Aorta (tissue), 5 donors: ENCODE measurements at places on chromosomes 5 and 9. TPM values are rescaled to one million over a fixed set of nuclear protein-coding genes. Genes with fewer than 3 reads are reported as not detected.

GGTA1 gene
- total RNA-seq: 38.9 TPM

FRRS1L gene
- total RNA-seq: 0.29 TPM

CBY3 gene
- total RNA-seq: not detected

HTR4 gene
- not detected for total RNA-seq

C9orf153 gene
- total RNA-seq: 1.3 TPM

TRIM23 gene
- 17.9 TPM for total RNA-seq

MUSK gene
- 1.7 TPM for total RNA-seq

FOXD4L6 gene
- not detected for total RNA-seq

MTAP gene
- total RNA-seq: 28.5 TPM

CAMK2A gene
- 0.36 TPM for total RNA-seq

SLC9A3 gene
- 0.93 TPM for total RNA-seq

SLC6A7 gene
- total RNA-seq: not detected

GFRA3 gene
- total RNA-seq: 0.55 TPM

IGFBPL1 gene
- 5.9 TPM for total RNA-seq

LCN2 gene
- total RNA-seq: 0.84 TPM

PCDHA13 gene
- 0.16 TPM for total RNA-seq

ALDH1A1 gene
- total RNA-seq: 118 TPM

C7 gene
- total RNA-seq: 412 TPM

QRFP gene
- not detected for total RNA-seq

DCTN4 gene
- 58.9 TPM for total RNA-seq

MZB1 gene
- total RNA-seq: 1.3 TPM

OR1Q1 gene
- not detected for total RNA-seq

PTGS1 gene
- total RNA-seq: 10.4 TPM

CCNI2 gene
- not detected for total RNA-seq

PCSK1 gene
- total RNA-seq: 7.7 TPM

SLC22A4 gene
- 5.5 TPM for total RNA-seq

ST6GALNAC4 gene
- 46.5 TPM for total RNA-seq

PCDHGC4 gene
- 2.8 TPM for total RNA-seq

PRXL2C gene
- total RNA-seq: 23.6 TPM

GNA14 gene
- total RNA-seq: 7.2 TPM

CENPK gene
- total RNA-seq: 3.7 TPM

TMEM174 gene
- not detected for total RNA-seq

MAMDC2 gene
- total RNA-seq: 5.9 TPM

CRHBP gene
- 3.5 TPM for total RNA-seq

KCNV2 gene
- total RNA-seq: not detected

C9orf78 gene
- total RNA-seq: 38.1 TPM

AK8 gene
- 0.71 TPM for total RNA-seq

IFNA16 gene
- not detected for total RNA-seq

PCDHB2 gene
- total RNA-seq: 4.1 TPM

GRM6 gene
- total RNA-seq: not detected

BARX1 gene
- 0.23 TPM for total RNA-seq

TMEM171 gene
- not detected for total RNA-seq

MAP1B gene
- total RNA-seq: 754 TPM

GPR151 gene
- total RNA-seq: 0.10 TPM

ENTR1 gene
- total RNA-seq: 39.0 TPM

PCDHGA12 gene
- 18.8 TPM for total RNA-seq

SLC4A9 gene
- not detected for total RNA-seq

PCSK5 gene
- total RNA-seq: 47.5 TPM

NUTM2F gene
- not detected for total RNA-seq
